Stimulated activated CD8-positive, alpha-beta memory T cell treated with anti-CD3 and anti-CD28 coated beads, Interleukin-7, amount 100 ng/mL, for 1 hour (primary cell): ENCODE measurements at places on chromosomes 12 and 14.

DNA sequence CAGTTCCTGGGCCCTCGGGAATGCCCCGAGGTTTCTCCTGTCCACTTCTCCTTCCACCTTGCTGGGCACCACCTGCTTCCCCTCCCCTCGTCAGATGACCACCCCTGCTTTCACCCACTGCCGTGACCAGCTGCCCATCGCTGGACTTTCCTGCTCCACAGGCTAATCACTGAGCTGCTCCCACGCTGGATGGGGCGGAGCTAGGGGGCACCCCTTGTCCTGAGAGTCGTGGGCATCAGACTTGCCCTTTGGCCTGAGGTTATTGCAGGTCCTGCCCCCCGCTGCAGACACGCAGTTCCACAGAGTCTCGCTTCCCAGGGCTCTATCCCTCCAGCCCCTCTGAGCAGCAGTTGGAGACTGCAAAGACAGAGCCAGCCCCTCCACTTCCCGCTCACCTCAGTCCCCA is 427 bp downstream of the SLC6A12 start:
- no peak for DNase-seq

DNA sequence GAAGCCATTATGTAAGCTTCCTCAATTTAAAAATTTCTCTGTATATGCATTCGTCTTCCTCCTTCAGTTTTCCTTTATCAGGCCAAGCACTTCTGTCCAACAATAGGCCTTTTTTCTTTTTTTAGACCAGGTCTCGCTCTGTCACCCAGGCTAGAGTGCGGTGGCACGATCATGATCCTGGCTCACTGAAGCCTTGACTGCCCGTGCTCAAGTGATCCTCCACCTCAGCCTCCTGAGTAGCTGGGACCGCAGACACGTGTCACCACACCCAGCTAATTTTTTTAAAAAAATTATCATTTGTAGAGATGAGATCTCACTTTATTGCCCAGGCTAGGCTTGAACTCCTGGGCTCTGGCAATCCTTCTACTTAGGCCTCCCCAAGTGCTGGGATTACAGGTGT is 25.8 kb downstream of the TAOK3 start:
- DNase-seq = no peak

DNA sequence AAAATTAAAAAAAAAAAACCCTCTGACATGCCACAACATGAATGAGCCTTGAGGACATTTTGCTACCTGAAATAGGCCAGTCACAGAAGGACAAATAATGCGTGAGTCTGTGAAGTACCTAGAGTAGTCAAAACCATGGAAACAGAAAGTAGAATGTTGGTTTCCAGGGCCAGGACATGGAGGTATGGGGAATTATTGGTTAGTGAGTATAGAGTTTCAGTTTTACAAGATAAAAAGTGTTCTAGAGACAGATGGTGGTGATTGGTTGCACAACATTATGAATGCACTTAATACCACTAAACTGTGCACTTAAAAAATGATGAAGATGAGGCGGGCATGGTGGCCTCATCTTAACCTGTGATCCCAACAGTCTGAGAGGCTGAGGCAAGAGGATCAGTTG is 47.6 kb upstream of the ZFP36L1 start:
- no peak for DNase-seq

GRCh38 chr12:15417691-15418090 is 95.4 kb downstream of the PTPRO start:
- DNase-seq = no peak

DNA sequence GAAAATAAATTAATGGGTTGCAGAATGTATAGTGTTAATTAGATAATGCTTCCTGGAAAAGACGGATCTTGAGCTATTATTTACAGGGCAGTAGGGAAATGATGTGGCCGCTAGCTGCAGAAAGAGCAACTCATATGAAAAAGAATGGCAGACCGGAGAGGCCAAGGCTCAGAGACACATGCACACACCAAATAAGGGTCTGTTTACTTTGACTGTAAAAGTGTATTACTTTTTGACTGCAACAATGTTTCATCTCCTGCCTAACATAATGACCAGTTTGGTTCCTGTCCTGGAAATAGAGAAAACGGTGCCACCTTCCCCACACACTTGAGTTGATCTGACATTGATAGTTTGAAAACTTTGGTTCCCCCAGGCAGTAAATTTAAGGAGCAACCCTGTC is 290.9 kb downstream of the CACNA1C start:
- no peak for DNase-seq

GRCh38 chr12:91052026-91052425 is 5.8 kb downstream of the KERA start:
- no peak for DNase-seq

GRCh38 chr14:101812071-101812470 is 50.6 kb downstream of the PPP2R5C start:
- DNase-seq = no peak

DNA sequence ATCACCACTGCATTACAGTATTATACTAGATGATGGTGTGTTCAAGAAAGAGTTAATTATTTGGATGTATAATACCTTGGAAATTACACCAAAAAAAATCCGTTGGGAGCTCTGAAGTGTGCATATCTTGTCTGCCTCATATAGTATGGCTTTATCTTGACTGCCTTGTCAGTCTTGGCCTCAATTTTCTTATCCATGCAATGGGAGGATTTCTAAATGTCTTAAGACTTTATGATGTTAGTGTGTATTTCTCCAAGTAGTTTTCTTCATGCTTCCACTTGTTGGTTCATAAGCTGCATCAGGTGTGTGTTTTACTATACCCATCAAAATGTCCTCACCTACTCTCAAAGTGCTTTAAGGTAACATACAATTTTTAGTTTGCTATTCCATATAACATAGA is 84.6 kb downstream of the FGD4 start:
- DNase-seq = no peak

- DNase-seq = no peak
Observed at GRCh38 chr12:94615260-94616181, 34.8 kb downstream of the TMCC3 start.

GRCh38 chr12:5134861-5135525 is 91.3 kb downstream of the KCNA5 start:
- no peak for DNase-seq

DNA sequence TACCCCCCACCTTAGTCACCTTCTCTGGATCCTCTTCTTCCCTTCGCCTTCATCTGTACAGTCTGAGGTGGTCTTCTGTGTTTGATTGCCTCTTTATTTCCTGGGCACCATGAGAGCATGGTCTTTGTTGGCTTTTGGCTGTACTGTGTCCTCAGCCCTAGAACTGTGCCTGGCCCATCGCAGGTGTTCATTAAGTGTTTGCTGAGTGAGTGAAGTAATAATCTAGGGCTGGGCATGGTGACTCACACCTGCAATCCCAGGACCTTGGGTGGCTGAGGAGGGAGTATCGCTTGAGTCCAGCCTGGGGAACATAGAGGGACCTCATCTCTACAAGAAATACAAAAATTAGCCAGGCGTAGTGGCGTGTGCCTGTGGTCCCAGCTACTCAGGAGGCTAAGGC is 13.9 kb downstream of the ALDH2 start:
- no peak for DNase-seq

DNA sequence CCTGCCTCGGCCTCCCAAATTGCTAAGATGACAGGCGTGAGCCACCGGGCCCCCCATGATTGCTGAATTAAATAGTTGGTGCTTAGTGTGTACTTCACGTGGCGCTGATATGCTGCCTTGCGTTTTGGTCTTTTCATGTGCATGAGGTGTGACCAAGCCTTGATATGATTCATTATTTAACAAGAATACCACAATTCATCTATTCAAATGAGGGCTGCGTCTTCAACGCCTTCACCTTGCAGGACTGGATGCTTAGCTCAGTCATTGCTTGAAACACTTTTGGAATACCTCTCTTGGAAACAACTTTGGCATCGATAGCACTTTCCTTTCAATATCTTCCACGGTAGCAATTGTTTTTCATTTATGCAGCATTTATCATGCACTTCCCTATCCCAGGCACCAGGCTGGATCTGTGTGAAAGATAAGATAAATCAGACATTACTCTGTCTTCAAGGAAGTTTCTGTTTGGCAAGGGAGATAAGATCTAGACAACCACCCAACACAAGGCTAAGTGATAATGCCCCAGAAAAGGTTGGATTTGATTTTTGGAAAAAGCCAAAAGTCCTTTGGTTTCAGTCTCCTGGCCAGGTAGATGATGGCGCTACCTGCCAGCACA is 1.3 kb upstream of the TEAD4 start:
- no peak for DNase-seq
